Activated B cell treated with CpG ODN at 0.5 μM for 24 hours (primary cell): ENCODE measurements at places on chromosomes 1 and 21. TPM values are rescaled to one million over a fixed set of nuclear protein-coding genes. Genes with fewer than 3 reads are reported as not detected.

The OR2G6 gene
- total RNA-seq: 0.59 and 1.00 TPM in 2 replicates

The C1orf216 gene
- 4.4 and 5.8 TPM in 2 replicates for total RNA-seq

The RPRD2 gene
- 27.1 and 28.6 TPM in 2 replicates for total RNA-seq

The EDARADD gene
- not detected in 2 replicates for total RNA-seq

GRCh38 chr1:94634977-94635416 is 93.4 kb upstream of the F3 start:
- H3K36me3 ChIP-seq: no peaks in the 10 kb centered on the region
- H3K4me1 ChIP-seq: no peaks in the 10 kb centered on the region
- H3K27ac ChIP-seq: no peak overlapping the region
- peaks cover 11% of the 10 kb centered on the region for H3K27me3 ChIP-seq
- no peak for DNase-seq

- no peak overlapping the region for H3K4me3 ChIP-seq
- no peaks in the 10 kb centered on the region for H3K27me3 ChIP-seq
- no peaks in the 10 kb centered on the region for H3K4me1 ChIP-seq
Observed at GRCh38 chr1:9437961-9438430, 101.3 kb upstream of the SLC25A33 start.

DNA sequence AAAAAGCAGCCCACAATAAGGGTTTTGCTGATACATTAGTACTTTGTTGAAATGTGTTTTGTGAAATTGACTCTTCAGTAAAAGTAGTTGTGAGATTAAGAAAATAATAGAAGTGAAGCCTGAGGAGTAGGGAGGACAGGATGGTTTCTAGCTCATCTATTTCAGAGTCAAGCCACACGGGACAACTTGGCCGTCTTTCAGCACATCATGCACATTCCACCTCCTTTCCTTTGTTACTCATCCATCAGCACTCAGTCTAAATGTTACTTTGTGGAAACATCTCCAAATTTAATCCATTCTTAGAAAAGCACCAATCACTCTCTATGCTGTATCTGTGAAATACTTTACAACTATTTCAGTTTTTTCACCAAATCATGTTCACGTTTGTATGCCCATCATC is 223.3 kb downstream of the FGGY start:
- H3K27ac ChIP-seq: no peak overlapping the region
- no peak for DNase-seq
- H3K36me3 ChIP-seq: peaks cover 2% of the 10 kb centered on the region
- no peaks in the 10 kb centered on the region for H3K27me3 ChIP-seq
- H3K4me1 ChIP-seq: no peaks in the 10 kb centered on the region

DNA sequence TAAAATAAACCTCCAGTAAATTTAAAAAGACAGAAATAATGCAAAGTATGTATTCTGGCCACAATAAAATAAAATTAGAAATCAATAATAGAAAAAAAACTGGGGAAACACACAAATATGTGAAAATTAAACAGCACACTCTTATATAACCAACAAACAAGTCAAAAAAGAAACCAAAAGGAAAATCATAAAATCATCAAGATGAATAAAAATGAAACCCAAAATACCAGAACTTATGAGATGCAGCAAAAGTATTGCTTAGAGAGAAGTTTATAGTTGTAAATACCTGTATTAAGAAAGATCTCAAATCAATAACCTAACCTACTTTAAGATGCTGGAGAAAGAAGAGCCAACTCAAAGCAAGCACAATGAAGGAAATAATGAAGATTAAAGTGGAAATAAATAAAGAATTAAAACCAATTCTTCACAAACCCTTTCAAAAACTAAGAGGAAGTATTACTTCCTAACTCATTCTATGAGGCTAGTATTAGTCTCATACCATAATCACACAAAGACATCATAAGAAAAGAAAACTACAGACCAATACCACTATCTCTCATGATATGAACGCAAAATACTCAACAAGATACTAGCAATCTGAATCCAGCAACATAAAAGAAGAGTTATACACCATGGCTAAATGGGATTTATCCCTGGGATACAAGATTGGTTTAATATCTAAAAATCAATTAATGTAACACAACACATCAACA is 6.4 kb upstream of the KRTAP10-3 start:
- peaks cover 41% of the 10 kb centered on the region for H3K4me1 ChIP-seq
- no peaks in the 10 kb centered on the region for H3K27me3 ChIP-seq
- no peak for DNase-seq
